NCI-H1105 treated with DMSO at 0.1 percent for 48 hours (cell line): ENCODE measurements at places on chromosomes 7 and 10.
A peak's percentile ranks its signal among the peaks of the same experiment; 100 is the strongest.

DNA sequence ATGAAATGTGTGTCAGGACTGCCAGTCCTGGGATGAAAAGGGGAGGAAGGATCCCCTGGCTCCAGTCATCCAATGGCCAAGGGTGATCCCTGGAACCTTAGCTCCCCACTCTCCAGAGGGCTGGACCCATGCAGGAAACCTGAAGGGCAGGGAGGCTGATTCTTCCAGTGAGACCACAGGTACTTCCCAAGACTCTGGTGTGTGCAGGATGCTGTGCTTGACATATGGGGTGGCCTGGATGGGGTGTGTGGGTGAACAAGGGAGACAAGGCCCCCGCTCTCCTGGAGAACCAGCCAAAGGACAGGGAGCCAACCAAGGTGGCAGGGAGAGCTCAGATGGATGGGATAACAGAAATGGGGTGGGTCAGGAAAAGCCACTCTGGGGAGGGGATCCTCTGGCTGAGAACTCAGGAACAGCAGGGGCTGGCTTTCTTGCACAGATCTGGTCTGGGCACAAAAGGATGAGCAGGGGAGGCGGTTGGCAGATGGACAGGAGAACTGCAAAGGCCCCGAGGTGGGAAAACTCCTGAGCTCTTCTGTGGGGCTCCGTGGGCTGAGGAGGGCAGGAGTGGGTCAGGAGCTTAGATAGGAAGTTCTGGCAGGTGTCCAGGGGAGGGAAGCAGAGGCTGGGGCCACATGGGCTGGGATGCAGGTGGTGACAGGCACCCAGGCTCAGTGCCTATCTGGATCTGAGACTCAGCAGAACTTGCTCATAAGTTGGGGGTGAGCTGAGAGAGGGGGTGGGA is 100.6 kb downstream of the ARHGAP22 start:
- DNase-seq = no peak

DNA sequence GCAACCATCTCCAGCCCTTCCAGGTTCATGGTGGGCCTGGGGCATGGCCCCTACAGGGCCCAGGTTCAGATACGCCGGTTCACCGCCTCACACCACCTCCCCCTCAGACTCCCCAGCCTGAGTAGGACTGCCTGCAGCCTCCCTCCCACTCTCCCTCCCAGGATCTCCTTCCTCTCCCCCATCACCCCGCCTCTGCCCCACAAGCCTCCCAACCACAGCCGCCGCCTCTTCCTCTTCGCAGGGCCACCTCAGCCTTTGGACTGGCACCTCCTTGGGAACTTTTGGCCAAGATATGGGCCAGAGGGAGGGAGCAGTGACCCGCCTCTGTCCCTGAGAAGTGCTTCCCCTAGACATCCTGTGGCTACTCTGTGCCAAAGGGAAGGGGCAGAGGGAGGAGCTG is 9.3 kb downstream of the KCNIP2 start:
- DNase-seq = no peak

DNA sequence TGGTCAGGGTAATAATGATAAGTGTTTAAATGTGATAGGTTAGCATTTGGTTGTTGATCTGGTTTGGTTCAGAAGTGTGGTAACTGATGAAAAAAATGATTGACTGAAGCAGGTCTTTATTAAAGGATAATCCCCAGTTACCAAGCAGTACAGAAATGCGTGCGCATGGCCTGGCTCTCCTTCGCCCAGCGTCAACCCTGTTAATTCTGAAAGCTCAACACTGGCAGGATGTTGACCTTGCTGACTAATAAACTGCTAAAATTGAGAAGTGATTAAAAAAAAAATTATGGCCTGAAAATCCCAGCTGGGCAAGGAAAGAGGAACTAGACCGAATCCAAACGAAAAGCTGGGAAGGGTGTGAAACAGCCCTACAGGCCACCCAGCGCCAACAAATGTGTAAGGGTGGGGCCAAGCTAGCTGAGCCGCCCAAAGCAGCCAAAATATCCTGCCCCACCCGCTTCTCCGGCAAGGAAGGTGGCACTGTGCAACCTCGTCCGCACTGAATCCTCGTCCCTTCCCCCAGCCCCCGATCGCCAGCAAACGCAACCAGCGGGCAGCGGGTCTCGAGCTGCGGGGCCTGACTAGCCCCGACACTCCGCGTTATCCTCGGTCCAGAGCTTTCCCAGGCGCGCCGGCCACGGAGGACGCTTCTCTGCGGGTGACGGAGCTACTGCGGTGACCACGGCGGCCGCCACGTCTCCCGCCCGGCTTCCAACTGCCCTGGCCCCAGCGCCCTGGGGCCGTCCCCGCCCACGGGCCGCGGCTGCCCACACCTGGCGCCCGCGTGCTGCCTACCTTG is 561 bp downstream of the SHTN1 start:
- peak; percentile 18 for DNase-seq

GRCh38 chr7:159019111-159019510 is 125.6 kb downstream of the VIPR2 start:
- DNase-seq = no peak

GRCh38 chr7:156152390-156152789 is 340.1 kb upstream of the SHH start:
- DNase-seq = no peak

GRCh38 chr10:115931309-115931708 is 341.7 kb downstream of the GFRA1 start:
- DNase-seq = no peak

DNA sequence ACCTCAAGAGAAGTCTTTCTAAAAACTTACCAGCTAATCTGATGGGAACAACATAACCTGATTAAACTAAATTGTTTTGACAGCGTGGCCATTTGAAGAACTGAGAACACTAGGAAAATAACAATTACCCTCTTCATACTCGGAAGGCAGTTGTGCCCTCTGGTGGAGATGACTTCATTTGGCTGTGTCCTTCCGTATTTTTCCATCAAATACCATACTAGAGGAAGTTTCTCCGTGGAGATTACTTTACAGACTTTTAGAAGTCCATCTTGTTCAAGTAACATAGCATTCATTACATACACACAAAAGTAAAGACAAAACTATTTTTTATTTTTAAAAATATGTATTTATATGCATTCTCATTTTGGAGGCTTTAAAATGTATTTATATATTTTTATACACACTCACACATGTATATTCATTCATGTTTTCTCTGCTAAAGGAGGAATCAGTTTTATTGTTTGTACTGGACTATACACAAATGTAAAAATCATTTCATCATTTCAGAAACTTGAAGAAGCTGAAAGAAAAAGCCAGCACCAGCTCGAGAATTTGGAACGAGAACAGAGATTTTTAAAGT is 25.2 kb downstream of the SMNDC1 start:
- peak; percentile 60 for DNase-seq

DNA sequence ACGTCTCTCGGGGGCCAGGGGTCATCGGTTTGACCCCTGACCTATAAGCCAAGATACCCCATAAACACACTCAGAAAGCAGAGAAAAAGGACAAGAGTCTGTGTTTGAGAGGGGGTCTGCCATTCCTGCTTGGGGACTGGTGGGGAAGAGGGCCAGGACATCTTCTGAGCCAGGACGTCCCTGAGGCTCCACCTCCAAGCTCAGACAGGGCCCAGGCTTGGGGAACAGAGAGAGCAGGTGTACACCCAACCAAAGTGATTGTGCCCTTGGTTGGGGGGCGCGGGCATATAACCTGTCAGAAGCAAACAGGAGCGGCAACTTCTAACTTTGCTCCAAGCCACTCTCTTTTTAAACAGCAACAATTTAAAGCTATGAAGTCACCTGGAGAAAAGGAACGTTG is 33.9 kb upstream of the PPIF start:
- DNase-seq = no peak

- peak; percentile 24 for DNase-seq
Measured at GRCh38 chr7:136114966-136115762, 138.0 kb upstream of the MTPN start.

DNA sequence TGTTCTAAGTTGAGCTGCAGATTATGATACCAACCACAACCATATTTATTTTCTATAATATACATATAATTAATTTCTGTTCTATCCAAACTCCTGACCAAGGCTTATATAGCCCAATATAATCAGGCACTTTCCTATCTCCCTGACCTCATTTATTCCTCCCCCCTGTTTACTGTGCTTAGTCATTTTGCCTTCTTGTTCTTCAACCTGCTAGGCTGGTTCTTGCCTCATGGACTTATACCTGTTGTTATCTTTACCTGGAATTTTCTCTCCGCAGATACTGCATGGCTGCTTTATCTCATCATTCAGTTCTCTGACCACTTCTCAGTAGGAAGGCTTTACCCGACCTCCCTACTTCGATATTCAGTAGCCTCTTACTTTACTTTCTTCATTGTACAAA is 24.9 kb upstream of the FAM3C start:
- no peak for DNase-seq

DNA sequence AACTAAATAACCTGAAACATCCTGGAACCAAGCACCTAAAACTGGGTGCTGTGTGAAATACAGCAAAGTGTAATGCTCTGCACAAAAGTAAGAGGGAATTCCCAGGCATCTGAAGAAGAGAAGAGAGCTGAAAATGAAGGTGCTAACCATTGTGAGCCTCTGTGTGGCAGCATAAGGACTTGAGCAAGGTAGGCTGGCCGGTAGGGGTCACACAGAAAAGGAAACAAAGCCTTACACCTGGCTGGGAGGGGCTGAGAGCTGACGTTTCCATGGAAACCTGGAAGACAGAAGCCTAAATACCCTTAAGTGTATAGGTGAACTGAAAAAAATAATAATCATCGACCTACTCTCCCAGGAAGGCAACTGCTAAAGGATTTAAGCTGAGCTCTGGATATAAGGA is 48.6 kb downstream of the CUL1 start:
- DNase-seq = peak; percentile 59

DNA sequence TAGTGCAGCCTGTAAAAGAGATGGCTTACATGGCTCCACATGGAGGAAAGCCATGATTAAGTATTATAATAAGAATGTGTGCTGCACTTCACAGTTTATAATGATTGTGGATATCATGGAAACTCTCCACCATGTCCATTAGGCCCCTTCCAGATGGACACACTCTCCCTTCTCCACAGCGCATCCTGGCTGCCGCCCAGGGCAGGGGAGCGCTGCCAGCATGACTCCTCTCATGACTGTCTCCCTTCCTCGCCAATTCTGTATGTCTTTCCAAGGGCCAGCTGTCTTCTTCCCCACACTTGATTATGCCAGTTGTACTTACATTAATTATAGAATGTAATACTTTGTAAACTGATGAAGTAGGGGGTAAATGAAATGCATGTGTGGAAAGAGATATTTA is 259.3 kb upstream of the TMEM72 start:
- no peak for DNase-seq
